Hepatocyte (in vitro differentiated cells): ENCODE measurements at places on chromosomes 12 and 14.

DNA sequence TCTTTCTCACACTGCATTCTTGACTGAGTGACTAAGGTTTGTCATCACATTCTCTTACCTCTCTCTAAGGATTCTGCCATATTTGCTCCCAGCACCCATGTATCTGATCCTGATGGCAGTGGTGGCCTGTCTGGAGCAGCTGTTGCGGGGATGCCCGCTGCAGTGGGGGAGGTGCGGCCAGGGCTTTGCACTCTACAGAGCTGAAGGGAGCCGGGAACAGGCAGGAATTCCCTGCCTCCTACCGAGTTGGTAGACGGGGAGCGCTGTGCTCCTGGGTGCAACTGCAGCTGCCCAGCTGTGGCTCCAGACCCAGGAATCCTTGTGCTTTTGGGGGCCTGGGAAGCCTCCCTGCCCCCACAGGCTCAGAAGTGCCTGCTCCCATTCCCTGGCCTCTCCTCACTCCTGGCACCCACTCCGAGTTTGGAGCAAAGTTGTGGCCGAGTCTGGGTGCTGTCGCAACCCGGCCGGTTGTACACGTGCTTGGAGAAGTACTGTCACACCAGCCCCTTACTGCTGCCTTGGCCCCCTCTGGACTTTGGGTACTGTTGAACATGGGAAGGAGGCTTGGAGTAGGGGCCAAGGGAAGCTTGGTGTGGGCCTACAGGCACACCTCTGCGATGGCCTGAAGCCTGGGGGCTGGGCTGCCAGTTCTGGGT is 106.9 kb upstream of the OR4E1 start:
- H3K27me3 ChIP-seq: no peaks in the 10 kb centered on the region
- DNase-seq: no peak
- no peak overlapping the region for H3K27ac ChIP-seq
- no peak overlapping the region for H3K4me3 ChIP-seq

GRCh38 chr12:34294137-34294536 is 271.8 kb downstream of the ALG10 start:
- H3K4me3 ChIP-seq: no peak overlapping the region
- DNase-seq: no peak
- H3K27ac ChIP-seq: no peak overlapping the region
- H3K36me3 ChIP-seq: no peaks in the 10 kb centered on the region

- H3K36me3 ChIP-seq: no peaks in the 10 kb centered on the region
- H3K4me1 ChIP-seq: peaks cover 46% of the 10 kb centered on the region
- peak overlapping the region; percentile 83 for H3K27ac ChIP-seq
Observed at GRCh38 chr14:100393906-100394732, 71.0 kb downstream of the SLC25A47 start.

DNA sequence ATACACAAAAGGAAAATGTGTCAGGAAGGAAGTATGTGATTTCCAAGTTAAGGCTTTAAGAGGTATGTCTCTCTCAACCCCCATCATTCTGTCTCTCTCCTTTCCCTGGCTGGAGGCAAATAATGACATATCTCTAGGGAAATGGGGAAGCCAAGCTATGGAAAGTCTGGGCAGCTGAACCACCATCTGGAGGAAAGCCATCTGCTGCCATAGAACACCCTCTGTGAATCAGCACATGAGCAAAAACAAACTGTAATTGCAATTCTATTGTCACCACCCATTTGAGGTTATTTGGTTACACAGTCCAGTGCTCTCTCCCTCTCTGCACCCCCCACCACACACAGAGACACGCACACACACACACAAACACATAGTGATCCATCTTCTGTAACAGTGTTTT is 766.2 kb downstream of the FLRT2 start:
- no peak overlapping the region for H3K4me3 ChIP-seq
- H3K4me1 ChIP-seq: no peaks in the 10 kb centered on the region
- no peaks in the 10 kb centered on the region for H3K36me3 ChIP-seq

DNA sequence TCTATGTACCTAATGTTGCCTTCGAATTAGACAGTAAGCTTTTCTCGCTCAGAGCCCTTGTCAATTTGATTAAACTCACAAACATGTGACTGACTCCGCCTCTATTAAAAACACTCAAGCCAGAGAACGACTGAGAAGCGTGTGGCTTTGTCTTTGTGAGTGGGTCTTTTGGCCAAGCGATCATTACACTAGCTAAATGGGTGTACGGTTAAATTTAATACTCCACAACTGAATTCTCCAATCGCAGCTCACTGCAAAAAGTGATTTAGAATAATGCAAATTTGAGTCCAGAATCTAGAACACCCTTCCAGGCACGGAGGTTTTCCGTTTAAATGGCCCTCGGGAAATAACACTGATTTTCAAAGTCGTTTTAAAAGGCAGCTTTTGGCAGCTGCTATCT is 253.7 kb downstream of the EFCAB11 start:
- peaks cover 12% of the 10 kb centered on the region for H3K4me1 ChIP-seq
- H3K27me3 ChIP-seq: no peaks in the 10 kb centered on the region
- DNase-seq: no peak

DNA sequence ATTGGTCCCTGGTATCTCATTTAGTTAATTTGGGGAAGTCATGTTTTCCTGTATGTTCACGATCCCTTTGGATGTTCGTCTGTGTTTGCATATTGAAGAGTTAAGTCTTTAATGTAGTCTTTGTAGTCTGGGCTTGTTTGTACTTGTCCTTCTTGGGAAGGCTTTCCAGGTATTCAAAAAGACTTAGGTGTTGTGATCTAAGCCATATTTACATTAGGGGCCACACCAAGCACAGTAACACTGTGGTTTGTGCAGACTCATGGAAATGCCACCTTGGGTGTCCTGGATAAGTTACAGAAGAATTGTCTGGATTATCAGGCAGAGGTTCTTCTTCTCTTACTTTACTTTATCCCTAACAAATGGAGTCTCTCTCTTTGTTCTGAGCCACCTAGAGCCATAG is 380.3 kb downstream of the CCER1 start:
- H3K27ac ChIP-seq: no peak overlapping the region
- DNase-seq: no peak
- H3K4me1 ChIP-seq: no peaks in the 10 kb centered on the region

DNA sequence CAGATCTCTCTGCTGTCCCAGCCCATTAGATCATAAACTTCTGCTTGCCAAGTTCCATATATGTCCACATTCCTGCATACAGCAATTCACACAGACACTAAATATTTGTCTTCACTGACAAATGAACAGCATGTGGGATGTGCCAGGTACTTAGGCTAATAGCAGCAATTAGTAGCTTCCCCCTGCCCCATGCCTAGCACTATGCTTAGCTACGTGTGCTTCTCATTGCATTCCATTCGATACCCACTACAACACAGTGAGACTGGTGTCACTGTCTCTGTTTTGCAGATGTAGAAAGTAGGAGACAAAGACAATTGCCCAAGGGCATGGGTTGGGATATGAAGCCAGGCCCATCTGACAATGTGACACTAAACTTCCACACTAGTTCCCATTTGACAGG is 308.4 kb downstream of the BCL11B start:
- H3K27me3 ChIP-seq: no peaks in the 10 kb centered on the region
- no peak overlapping the region for H3K27ac ChIP-seq
- no peaks in the 10 kb centered on the region for H3K36me3 ChIP-seq
- no peaks in the 10 kb centered on the region for H3K4me1 ChIP-seq
- H3K4me3 ChIP-seq: no peak overlapping the region

DNA sequence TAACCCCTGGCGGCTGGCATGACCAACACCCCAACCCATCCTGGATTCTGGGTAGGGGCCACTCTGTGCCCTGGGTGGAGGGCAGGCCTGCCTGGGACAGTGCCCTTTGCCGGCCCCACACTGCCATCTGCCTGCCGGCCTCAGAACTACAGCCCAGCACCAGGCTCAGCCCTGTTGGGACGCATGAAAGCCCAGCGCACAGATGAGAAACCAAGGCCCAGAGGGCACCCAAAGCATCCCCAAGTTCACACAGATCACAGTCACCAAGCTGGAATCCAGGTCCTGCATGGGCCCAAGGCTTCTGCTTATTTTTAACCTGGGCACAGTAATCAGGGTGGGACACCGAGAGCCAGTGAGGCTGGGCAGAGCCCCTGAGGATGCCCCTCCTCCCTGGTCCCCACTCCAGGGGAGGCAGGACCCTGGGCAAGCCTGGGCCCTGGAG is 26.2 kb downstream of the RFLNA start:
- no peaks in the 10 kb centered on the region for H3K4me1 ChIP-seq
- no peak overlapping the region for H3K27ac ChIP-seq
- H3K36me3 ChIP-seq: no peaks in the 10 kb centered on the region
- DNase-seq: peak; percentile 72
- H3K4me3 ChIP-seq: no peak overlapping the region

DNA sequence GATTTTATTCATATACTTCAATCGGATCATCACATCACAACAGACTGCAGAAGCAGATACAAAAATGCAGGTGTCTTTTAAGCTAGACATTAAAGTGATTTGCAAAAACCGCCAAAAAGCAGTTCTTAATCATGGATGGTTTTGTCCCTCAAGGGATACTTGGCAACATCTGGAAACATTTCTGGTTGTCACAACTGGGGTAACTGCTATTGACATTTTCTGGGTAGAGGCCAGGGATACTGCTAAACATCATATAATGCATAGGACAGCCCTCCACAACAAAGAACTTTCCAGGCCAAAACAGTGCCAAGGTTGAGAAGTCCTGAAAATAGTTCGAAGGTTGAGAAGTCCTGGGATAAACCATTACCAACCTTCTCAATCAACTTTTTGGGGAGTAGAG is 101.8 kb upstream of the BBS10 start:
- no peak for DNase-seq
- no peaks in the 10 kb centered on the region for H3K36me3 ChIP-seq
- H3K27ac ChIP-seq: no peak overlapping the region
- H3K27me3 ChIP-seq: no peaks in the 10 kb centered on the region
- no peaks in the 10 kb centered on the region for H3K4me1 ChIP-seq
- no peak overlapping the region for H3K4me3 ChIP-seq

DNA sequence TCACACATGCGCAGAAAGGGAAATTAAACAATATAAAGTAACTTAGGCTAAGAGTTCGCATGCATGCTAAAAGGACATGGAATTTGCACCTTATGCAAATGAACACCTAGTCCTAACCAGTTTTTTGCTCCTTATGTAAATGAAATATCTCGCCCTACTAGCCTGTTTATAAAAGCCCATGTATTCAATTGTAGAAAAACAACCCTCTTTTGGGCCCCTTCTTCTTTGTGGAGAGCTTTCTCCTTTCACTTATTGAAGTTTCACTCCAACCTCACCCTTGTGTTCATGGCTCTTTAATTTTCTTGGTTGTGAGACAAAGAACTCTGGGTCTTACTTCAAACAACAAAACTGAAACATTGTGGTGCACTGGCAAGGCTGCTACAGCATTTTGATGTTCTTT is 333.4 kb upstream of the ATXN7L3B start:
- no peaks in the 10 kb centered on the region for H3K27me3 ChIP-seq
- no peaks in the 10 kb centered on the region for H3K36me3 ChIP-seq
- no peak for DNase-seq
- no peak overlapping the region for H3K27ac ChIP-seq
- H3K4me3 ChIP-seq: no peak overlapping the region

DNA sequence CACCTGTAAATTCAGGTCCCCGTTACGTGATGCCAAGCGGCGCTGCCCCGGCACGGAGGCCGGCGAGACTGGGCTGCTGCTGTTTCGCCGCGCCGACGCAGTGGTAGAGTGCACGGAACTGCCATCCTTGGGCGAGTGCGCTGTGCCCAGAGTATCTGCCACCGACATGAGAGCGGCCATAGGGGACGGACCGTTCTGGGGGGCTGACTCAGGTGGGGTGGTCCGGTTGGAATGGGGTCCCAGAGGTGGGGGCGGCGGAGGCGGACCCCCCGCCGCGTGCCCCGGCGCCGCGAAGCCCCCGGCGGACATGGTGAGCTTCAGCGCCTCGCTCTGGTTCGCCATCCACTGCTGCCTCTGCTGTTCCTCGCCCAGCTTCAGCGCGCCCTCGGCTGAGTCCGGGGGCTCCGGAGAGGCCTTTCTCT is 2.8 kb downstream of the IRF2BPL start:
- H3K27me3 ChIP-seq: no peaks in the 10 kb centered on the region
- peak overlapping the region; percentile 86 for H3K4me3 ChIP-seq

- H3K36me3 ChIP-seq: no peaks in the 10 kb centered on the region
- no peak for DNase-seq
- H3K4me1 ChIP-seq: no peaks in the 10 kb centered on the region
- no peak overlapping the region for H3K4me3 ChIP-seq
- no peaks in the 10 kb centered on the region for H3K27me3 ChIP-seq
Observed at GRCh38 chr14:53327716-53328115, 174.6 kb upstream of the DDHD1 start.

GRCh38 chr14:82414853-82415539 is 881.3 kb upstream of the SEL1L start:
- H3K27me3 ChIP-seq: no peaks in the 10 kb centered on the region
- H3K36me3 ChIP-seq: no peaks in the 10 kb centered on the region
- no peaks in the 10 kb centered on the region for H3K4me1 ChIP-seq
- no peak overlapping the region for H3K27ac ChIP-seq
- no peak for DNase-seq

GRCh38 chr12:130303781-130304180 is 33.9 kb upstream of the PIWIL1 start:
- H3K36me3 ChIP-seq: no peaks in the 10 kb centered on the region
- no peaks in the 10 kb centered on the region for H3K4me1 ChIP-seq
- H3K27ac ChIP-seq: no peak overlapping the region
- no peak for DNase-seq
- no peak overlapping the region for H3K4me3 ChIP-seq
- H3K27me3 ChIP-seq: peaks cover 7% of the 10 kb centered on the region

- H3K4me1 ChIP-seq: no peaks in the 10 kb centered on the region
- H3K27me3 ChIP-seq: no peaks in the 10 kb centered on the region
- H3K4me3 ChIP-seq: no peak overlapping the region
- H3K36me3 ChIP-seq: no peaks in the 10 kb centered on the region
Observed at GRCh38 chr12:5694759-5695409, 250.2 kb downstream of the ANO2 start.

GRCh38 chr14:91008759-91009409 is 51.6 kb downstream of the RPS6KA5 start:
- H3K36me3 ChIP-seq: no peaks in the 10 kb centered on the region
- no peaks in the 10 kb centered on the region for H3K27me3 ChIP-seq
- DNase-seq: no peak
- no peaks in the 10 kb centered on the region for H3K4me1 ChIP-seq
- no peak overlapping the region for H3K4me3 ChIP-seq

DNA sequence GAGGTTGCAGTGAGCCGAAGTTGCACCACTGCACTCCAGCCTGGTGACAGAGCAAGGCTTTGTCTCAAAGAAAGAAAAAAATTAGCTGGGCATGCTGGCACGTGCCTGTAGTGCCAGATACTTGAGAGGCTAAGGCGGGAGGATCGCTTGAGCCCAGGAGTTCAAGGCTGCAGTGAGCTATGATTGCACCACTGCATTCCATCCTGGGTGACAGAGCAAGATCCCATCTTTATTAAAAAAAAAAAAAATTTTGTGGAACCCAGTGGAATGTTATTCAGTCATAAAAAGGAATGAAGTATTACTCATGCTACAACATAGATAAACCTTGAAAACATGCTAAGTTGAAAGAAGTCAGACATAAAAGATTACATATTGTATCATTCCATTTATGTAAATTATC is 8.3 kb upstream of the ERBB3 start:
- H3K27me3 ChIP-seq: no peaks in the 10 kb centered on the region
- H3K4me1 ChIP-seq: no peaks in the 10 kb centered on the region
- H3K27ac ChIP-seq: no peak overlapping the region
- H3K36me3 ChIP-seq: no peaks in the 10 kb centered on the region
- no peak overlapping the region for H3K4me3 ChIP-seq
- DNase-seq: no peak

- no peaks in the 10 kb centered on the region for H3K36me3 ChIP-seq
- H3K4me3 ChIP-seq: no peak overlapping the region
- DNase-seq: peak; percentile 77
- H3K27me3 ChIP-seq: no peaks in the 10 kb centered on the region
- H3K27ac ChIP-seq: peak overlapping the region; percentile 86
- peaks cover 62% of the 10 kb centered on the region for H3K4me1 ChIP-seq
Observed at GRCh38 chr12:89947437-89948270, 239.0 kb upstream of the ATP2B1 start.

GRCh38 chr12:52322069-52322468 is 871 bp upstream of the KRT83 start:
- no peak overlapping the region for H3K4me3 ChIP-seq
- no peaks in the 10 kb centered on the region for H3K4me1 ChIP-seq
- H3K36me3 ChIP-seq: no peaks in the 10 kb centered on the region
- DNase-seq: no peak
